ENCODE measurements at places on chromosomes 13 and 19.

DNA sequence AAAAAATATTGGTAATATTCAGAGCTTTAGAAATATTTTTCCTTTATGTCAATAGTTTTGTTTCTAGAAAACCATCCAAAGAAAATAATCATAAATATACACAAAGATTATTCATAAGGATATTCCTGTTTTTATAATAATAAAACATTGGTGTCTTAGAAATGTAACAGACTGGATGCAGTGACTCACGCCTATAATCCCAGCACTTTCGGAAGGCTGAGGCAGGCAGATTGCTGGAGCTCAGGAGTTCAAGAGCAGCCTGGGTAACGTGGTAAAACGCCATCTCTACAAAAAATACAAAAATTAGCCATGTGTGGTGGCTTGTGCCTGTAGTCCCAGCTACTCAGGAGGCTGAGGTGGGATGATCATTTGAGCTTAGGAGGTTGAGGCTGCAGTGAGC lies 106.8 kb downstream of the DHRS12 start:
- no peak for DNase-seq

- no peak for DNase-seq
Observed at GRCh38 chr13:96573563-96573962, 420.7 kb downstream of the OXGR1 start.

DNA sequence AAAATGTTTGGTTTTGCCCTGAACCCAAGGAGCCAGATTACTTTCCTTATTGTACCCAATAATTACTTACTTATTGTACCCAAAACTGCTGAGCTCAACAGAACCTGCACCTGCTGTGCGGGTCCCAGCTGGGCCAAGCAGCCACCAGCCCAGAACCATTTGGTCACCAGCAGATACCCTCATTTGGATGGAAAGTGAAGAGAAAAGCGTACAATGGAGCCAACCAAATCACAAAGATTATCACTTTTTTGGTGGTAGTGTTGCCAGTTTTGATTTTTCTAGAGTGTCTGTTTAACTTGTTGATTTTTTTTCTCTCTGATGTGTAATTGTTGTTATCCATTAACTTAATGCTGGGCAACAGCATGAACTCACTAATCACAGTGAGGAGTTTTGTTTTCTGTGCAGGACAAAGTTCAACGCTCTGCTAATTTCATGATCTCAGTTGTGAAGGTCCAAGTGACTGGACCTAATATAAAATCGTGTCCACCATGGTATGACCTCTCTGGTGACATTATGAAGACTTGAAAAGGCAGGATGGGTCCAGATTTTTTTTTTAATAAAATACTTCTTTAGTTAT lies 23.8 kb downstream of the SPATA13 start:
- no peak for DNase-seq

DNA sequence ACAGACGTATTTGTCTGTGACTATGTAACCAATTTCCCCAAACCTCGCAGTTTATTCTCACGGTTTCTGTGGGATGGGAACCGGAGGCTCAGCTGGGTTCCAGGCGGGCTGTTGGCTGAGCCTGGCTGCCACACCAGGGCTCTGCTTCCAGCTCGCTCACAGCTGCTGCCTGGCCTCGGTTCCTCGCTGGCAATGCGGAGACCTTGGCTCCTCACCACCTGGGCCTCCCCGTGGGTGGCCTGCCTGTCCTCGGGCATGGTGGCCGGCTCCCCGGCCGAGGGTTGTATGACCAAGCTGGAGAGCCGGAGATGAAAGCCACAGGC lies 218.9 kb upstream of the MAB21L1 start:
- no peak for DNase-seq

GRCh38 chr13:80296638-80297037 lies 44.3 kb downstream of the SPRY2 start:
- DNase-seq = no peak

GRCh38 chr13:46334035-46334822 lies 52.8 kb downstream of the RUBCNL start:
- DNase-seq = no peak

DNA sequence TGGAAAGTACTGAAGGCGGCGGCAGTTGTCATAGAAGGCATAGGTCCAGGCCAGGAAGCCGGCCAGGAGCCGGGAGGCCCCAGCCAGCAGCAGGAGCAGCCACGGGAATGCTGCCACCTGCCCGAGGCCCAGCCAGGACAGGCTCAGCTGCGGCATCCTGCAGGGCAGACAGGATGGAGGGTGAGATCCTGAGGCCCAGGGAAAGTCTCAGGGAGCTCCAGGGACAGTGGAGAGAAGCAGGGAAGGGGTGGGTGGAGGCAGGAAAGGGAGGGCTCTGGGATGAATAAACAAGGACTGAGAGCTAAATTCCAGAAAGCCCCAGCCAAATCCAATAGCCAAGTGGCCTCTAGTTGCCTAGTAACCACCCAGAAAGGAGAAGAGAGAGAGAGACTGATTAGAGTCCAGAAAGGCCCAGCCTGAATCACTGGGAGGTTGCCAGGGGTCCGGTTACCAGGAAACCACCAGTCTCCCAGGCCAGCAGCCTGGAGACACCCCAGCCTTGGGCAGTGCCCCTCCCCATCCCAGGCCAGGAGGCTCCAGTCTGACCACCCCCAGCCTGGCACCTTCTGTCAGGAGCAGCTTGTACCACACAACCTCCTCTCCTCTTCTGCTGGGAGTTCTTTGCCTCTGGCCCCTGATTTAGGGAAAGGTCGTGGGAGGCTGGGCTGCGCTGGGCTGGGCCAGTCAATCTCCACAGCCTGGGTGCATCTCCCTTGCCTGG lies 7.5 kb upstream of the OR10H5 start:
- peak; percentile 18 for DNase-seq

- DNase-seq = peak; percentile 64
Observed at GRCh38 chr13:59318320-59318930, 845.3 kb downstream of the DIAPH3 start.

- DNase-seq = peak; percentile 51
Observed at GRCh38 chr19:48419158-48419920, 25.9 kb downstream of the GRIN2D start.

DNA sequence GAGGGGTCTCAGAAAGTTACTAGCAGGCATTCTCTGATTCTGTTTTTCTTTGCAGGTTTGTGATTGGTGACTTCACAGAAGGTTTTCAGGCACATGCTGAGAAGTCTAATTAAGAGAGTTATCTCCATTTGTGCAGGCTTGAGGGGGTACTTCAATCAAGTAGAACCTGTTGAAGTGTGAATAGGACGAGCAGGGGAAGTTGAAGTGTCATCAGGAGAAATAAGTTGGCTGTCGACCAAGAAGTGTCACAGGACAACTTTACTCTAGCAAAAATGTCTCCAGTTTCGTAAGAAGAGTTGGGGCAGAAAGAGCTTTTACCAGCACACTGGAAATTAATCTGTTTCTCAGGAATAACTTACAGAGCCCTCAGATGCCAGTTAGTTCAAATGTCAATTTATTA lies 576.5 kb upstream of the SLITRK5 start:
- DNase-seq = peak; percentile 50

DNA sequence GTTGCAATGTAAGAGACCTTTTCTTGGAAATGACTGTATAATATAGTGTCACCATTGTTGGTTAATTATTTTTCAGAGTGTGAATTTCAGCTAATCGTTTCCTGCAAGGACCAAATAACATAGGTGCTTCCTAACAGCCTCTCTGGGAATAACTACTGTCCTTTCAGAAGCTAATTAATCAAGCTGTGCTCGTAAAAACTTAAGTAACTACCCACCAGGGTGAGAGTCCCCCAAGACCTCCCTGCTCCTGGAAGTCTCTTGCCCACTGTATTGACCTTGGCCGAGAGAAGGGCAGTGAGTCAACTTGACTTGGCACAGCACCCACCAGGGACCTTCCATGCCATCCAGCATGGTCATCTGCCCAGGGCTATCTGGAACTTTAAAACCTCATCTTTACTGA lies 50.3 kb downstream of the UQCRFS1 start:
- DNase-seq = no peak

DNA sequence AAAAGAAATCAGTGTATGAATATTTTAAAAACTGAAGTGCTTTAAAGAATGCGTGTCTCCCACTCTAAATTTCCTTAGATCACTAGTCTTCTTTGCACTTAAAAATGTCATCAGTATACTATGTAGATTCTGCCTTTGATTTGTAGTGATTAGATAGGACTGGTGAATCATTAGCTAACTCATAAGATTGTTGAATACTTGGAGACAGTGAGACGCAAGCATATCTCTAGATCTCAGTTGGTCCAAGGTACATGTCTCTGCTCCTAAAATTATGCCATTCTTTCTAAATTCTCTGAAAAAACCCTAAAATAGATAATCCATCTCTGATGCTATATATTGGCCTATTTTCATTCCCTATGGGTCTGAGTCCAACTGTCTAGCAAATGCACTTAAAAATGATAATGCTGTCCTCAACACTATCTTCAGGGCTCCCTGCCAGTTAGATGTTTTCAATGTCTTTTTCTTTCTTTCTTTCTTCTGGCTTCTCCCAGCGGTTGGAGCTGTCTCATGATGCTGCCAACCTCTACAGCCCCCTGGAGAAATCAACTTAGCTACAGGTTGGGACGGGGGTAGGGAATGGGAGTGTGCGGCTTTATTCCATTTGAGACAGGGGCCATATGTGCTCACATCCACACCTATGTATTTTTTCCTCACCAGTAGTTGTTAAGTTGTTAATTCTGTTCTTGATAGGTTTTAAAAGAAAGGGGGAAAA lies 301.0 kb downstream of the NDFIP2 start:
- peak; percentile 73 for DNase-seq

- DNase-seq = peak; percentile 9
Observed at GRCh38 chr13:53200498-53201453, 172.2 kb downstream of the OLFM4 start.

- no peak for DNase-seq
Observed at GRCh38 chr13:71214357-71214756, 652.6 kb downstream of the DACH1 start.

DNA sequence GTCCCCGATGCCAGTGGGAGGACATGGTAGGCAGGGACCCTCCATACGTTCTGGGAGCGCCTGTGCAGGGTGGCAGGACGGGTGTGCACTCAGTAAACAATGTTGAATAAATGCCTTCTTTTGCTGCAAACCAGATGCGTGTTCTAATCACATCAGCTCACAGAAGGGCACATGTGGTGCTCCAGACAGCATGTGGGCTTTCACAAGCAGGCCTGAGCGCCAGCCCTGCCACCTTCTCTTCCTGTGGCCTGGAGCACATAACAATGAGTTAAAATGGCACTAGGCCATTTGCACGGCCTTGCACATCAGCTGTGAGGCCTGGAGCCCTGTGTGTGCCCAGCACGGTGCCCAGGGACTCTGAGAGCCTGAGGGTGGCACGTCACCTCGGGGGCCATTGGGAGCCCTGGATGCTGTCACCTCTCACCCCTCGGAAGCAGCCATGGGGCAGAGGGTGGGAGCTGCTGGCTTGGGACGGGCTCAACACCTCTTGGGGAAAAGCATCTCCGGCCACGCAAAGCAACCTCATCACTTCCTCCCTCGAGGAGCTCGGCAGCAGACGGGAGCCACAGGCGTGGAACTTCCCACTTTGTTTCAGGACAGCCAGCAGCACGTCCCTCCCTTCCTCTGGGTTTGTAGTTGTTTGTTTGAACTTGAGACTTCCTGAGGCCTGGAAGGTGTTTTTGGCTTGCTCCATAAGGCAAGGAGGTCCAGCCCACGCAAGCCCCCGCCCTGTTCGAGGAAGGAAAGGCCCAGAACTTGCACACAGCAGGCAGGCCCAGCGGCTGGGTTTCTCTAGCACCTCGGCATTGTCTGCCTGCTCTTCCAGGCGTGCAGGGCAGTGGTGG lies 9.8 kb downstream of the MCF2L start:
- DNase-seq = no peak

GRCh38 chr13:109680288-109680687 lies 106.1 kb downstream of the IRS2 start:
- no peak for DNase-seq

DNA sequence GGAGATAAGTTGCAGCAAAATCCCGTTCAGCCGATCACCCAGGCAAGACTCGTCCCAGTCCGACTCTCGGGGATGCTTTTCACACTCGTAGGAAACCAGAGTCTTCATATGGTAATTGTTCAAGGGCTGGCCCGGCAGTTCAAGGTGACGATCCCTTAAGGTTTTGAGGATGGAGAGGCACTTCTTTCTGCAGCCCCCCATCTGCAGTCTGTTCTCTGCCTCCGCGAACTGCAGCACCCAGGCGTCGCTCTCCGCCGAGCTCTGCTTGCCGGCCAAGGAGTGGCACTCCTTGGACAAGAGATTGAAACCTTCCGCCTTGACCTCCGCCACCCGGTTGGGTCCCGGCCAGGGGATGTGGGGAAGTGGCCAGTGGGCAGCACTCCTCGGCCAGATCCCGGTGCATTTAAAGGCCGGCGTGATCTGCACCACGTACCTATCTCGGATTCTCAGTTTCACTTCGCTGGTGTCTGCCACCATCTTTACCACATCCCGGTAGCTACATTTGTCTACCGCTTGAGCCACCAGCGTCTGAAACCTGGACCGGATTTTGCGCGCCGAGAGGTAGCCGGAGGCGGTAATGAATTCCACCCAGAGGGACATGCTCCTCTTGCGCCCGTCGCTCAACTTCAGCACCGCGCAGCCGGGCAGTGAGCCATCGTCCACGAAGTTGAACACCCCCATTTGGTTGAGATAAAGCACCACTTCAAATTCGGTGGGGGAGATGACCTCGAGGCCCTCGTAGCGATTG lies 1.1 kb downstream of the MAB21L1 start:
- DNase-seq = peak; percentile 47

GRCh38 chr13:79457390-79457789 lies 23.6 kb upstream of the NDFIP2 start:
- no peak for DNase-seq

GRCh38 chr13:26518451-26518959 lies 39.0 kb upstream of the WASF3 start:
- DNase-seq = no peak

DNA sequence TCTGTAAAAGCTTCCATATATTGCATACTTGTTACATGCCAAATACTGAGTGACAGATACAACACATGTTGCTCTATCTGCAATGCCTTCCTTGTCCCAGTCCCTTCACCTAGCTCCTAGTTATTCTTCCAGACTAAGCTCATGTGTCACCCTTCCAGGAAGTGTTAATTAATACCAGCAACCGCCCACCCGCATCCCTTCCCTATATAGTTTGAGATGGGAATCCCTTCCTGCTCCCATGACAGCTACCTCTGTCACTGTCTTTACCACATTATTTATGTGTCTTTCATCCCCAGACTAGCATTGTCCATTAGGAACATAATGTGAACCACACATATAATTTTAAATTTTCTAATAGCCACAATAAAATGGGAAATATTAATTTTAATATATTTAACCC lies 49.5 kb upstream of the FRY start:
- no peak for DNase-seq

- DNase-seq = no peak
Observed at GRCh38 chr19:41377977-41378709, 1.8 kb downstream of the TMEM91 start.

DNA sequence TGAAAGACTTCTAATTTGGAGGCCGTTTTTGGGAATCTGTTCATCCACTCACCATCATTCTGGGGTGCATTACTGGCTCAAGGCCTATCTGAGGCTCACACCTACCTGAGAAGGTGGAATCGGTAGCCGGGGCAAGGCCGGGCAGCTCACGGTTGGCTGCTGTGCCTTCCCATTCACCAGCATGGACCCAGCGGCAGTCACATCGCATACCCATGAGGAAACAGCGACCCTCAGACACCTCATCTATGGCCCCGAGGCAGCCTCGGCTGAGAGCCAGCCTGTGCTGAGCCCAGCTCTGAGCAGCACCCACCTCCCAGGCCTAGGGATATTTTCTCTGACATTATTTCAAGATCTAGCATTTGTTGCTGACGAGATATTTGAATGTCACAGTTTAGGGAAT lies 130.5 kb downstream of the ATP11A start:
- no peak for DNase-seq
